Right ventricle myocardium inferior (tissue), 1 donor: ENCODE measurements at places on chromosomes 5 and 9. TPM values are rescaled to one million over a fixed set of nuclear protein-coding genes. Genes with fewer than 3 reads are reported as not detected.

The GPBP1 gene
- total RNA-seq = 58.9 TPM

The ANKRD31 gene
- 0.05 TPM for total RNA-seq

The SVEP1 gene
- total RNA-seq = 6.4 TPM

The FAM53C gene
- 30.8 TPM for total RNA-seq

The NUDT2 gene
- total RNA-seq = 19.7 TPM

The RNF20 gene
- 48.3 TPM for total RNA-seq

The GALNT10 gene
- total RNA-seq = 15.5 TPM

The GBGT1 gene
- total RNA-seq = 8.2 TPM

The RNF180 gene
- 11.0 TPM for total RNA-seq

The SPINK4 gene
- total RNA-seq = not detected

The BTNL9 gene
- 37.6 TPM for total RNA-seq

The SRA1 gene
- total RNA-seq = 29.4 TPM

The EDIL3 gene
- total RNA-seq = 1.7 TPM

The DOCK8 gene
- 6.1 TPM for total RNA-seq

The FYB1 gene
- 4.7 TPM for total RNA-seq

The DBH gene
- total RNA-seq = not detected

The WDR31 gene
- total RNA-seq = 13.0 TPM

The INSL4 gene
- total RNA-seq = not detected

The TXNDC8 gene
- total RNA-seq = not detected
